ENCODE measurements at places on chromosomes 6 and 20.

DNA sequence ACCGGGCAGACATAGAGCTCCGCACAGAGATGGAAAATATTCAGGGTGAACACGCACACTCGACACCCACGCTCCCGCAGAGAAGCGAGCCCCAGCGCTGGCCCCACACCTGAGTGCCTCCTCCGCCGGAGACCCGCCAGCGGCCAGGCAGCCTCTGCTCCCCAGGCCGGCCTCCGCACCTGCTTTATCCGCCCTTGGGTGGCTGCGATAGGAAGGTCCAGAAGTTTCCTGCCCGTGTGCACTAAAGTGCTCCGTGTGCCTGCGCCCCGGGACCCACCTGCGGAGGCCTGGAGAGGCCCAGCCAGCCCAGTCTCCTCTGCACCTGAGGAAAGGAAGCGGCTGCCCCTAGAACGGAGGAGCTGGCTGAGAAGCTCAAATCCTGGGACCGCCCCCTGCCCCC, 10.8 kb upstream of the FOXC1 start:
- DNase-seq: no peak

- DNase-seq: no peak
Observed at GRCh38 chr20:4949833-4950178, 51.5 kb downstream of the SLC23A2 start.

- DNase-seq: no peak
Observed at GRCh38 chr6:52910091-52910490, 593 bp upstream of the GSTA3 start.

GRCh38 chr6:20571261-20571660, 37.0 kb downstream of the CDKAL1 start:
- no peak for DNase-seq

DNA sequence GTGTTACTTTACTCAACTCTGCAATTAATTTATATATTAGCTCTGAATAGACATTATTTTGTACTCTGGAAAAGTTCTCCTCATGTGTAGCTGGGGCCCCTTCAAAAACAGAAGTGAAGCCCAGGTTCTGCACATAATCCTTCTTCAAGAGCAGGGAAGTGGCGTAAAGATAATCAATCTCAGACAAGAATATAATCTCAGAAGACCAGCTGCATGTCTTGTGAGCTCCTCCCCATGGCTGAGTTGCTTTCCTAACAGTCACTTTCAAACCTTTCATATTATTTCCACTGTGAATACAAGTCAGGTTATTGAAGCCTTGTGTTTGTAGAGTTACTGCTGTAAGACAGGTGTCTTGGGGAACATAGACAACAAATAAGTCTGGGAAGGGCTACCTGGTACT, 691.9 kb downstream of the RFPL4B start:
- DNase-seq: no peak

DNA sequence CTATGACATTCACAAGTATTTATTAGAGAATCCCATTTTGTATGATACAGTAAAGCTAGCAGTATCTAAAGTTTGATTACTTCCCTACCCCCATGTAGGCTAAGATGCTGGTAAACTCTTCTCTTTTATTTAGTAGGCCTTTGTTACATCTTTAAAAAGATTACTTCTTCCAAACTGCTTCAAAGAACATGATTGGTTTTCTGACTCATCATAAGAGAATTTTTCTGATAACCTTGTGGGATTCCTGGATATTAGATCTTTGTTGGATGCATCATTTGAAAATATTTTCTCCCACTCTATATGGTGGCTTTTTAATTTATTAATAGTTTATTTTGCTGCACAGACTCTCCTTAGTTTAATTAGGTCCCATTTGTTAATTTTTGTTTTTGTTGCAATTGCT, 898.3 kb upstream of the ADGRB3 start:
- DNase-seq: no peak
